ENCODE measurements at places on chromosomes 2 and 18.

DNA sequence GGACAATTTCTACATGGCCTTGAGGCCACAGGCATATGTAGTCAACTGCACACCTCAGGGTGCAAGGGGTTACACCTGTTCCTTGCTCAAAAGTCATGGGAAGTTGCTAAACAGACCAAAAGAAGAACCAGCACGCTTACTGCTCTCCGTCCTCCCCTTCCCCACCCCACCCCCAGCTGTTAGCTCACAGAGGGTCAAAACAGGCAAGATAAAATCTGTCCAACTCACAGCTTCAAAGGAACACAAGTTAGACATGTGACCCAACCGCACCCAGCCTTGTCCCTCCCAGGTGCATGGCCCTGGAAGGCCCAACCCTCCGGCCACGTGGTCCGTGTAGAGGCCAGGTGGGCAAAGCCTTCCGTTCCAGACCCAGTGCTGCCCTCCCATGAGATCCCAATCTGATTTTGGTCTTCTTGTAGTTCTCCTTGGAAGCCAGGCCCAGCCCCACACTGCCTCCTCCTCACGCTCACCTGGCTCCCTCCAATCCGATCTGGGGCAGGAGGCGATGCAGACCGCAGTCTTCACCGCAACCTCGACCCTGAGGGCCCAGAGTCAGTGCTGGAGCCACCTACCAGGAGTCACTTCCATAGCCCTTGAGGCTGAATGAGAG lies 14.5 kb upstream of the ASPRV1 start:
- DNase-seq, result no peak

DNA sequence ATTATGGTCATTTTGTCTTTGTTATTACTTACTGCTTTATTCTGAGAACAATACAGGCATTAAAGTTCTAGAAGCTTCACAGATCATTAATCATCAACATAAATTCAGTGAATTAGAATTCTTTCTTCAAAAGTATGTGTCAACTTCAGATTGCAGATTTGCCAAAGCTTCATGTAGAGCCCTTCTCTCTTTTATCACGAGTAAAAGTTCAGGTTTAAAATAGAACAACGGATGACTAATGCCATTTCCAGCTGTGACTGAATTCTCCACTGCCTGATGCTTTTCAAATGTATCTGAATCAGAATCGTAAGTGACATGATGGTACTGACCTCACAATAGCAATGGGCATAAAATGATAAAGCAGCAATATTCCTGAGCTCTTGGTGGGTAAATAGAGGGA lies 116.0 kb downstream of the ABCA12 start:
- DNase-seq, result no peak

- DNase-seq, result no peak
Measured at GRCh38 chr2:148885988-148886387, 11.0 kb downstream of the KIF5C start.

- no peak for DNase-seq
Measured at GRCh38 chr2:111209045-111209514, 88.4 kb downstream of the BCL2L11 start.

DNA sequence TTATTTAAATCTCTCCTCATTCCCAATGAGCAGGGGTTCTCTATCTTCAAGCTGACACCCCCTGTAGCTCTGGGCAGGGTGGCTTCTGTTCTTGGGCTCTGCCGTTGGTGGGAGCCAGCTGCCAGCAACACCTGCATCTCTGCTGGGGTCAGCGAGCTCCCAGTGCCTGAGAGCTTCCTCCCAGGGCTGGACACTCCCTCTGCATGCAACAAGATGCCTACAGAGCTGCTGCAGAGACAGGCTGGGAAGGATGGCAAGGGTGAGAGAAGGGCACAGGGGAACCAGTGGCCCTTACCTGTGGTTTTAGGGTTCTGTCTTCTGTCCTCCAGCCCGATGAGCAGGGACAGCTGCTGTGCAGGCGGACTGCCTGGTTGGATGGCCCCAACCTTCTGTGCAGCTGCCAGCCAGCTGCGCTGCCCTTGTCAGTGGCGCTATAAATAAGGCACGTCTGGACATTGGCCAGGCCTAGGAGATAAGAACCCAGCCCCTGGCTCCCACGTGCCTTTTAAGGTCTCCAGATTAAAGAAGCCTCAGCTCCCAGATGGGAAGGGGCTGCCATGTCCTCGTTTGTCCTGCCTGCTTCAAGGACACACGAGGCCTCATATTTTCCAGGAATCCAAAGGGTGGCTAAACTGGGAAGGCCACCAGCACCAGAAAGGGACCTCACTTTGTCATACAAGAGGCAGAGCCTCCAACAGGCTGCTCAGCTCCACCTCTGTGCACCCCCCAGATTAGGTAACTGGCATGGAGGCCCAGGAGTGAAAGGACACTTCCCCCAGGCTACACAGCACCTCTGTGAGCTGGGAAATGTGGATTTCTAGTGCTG lies 39.5 kb upstream of the FHL2 start:
- DNase-seq, result no peak

DNA sequence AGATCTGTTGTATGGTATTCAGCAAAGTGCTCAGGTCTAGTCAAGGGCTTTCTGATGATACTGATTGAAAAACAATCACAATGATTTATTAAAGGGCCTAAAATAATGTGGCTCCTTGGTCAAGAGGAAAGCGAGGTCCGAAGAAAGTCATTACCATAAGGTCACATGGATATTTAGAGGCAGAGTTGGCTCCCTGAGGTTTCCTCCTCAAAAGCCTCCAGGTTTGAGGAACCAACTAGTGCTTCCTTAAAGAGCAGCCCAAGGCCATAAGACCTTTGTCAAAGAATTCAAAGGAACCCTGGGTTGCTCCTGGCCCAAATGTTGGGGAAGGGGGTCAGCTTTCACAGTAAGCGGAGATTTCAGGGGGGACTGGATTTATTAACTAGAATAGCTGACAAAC lies 280.7 kb upstream of the ATP5MC3 start:
- no peak for DNase-seq

GRCh38 chr2:60741576-60741975 lies 14.5 kb upstream of the PAPOLG start:
- no peak for DNase-seq

DNA sequence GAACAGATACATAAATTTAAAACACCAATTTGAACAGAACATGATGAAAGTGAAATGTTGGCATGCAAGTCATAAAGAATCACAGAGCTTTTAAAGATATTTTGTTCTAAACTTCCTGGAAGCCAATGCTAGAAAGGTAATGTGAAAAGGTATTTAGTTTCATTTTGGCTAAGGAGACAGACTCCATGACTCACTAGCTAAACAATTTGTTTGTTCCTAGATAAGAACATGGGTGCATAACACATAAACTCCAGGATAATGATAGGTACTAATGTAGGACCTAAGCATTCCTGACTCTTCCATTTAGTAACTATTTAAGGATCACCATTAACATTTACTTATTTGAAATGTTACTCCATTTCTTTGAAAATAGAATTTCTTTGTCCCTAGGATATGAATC lies 292.5 kb upstream of the CNTNAP5 start:
- no peak for DNase-seq
